ENCODE measurements at places on chromosomes 11 and 22.
A peak's percentile ranks its signal among the peaks of the same experiment; 100 is the strongest.

GRCh38 chr22:48754611-48755058, 1073.0 kb downstream of the BRD1 start:
- no peak for DNase-seq

DNA sequence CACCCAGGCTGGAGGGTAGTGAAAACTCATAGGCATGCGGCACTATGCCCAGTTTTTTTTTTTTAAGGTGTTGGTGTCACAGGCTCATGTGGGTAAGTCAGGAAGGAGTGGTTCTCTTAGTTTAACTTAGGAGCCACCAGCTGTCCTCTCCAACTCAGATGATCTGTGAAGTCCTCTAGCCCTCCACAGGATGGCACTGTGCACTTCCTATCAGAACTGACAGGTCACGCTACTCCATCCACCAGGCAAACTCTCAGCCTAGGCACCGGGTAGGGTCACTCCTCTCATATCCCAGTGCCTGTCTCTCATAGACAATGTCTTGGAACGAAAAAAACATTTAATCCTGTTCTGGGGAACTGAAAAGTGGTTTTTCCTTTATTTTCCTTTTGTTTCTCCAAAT, 16.5 kb downstream of the NAP1L4 start:
- no peak for DNase-seq

DNA sequence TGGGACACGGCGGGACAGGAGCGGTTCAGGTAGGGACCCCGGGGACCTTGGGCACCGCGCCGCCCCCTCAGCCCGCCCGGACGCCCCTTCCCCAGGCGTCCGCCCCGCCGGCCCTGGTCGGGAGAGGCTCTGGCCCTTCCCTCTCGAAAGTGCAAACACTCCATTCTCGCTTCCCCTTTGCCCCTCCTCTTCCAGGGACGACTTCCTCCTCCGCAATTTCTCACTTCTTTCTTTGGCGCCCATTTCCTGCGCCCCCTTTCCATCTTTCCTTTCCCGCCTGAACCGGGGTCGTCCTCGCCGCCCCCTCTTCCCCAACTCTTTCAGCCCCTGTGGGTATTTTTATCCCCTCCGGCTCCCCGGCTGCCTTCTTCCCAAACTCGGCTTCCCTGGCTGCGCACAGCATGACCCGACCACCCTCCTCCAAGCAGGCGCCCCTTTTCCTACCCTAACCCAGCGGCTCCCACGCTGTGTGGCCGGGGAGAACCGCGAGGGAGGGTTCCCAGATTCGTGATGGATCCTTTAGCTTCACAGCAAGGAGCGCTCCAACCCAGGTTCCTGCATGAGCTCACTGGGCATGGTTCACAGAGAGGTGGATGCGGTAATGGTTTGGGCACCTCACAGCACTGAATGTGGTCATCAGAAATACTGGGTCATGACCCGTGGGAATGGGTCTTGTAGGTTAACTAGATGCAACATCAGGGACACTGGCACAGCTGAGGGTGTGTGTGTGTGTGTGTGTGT, 689 bp downstream of the RAB39A start:
- DNase-seq: peak; percentile 65

GRCh38 chr11:70397336-70397982, 870 bp upstream of the CTTN start:
- no peak for DNase-seq

DNA sequence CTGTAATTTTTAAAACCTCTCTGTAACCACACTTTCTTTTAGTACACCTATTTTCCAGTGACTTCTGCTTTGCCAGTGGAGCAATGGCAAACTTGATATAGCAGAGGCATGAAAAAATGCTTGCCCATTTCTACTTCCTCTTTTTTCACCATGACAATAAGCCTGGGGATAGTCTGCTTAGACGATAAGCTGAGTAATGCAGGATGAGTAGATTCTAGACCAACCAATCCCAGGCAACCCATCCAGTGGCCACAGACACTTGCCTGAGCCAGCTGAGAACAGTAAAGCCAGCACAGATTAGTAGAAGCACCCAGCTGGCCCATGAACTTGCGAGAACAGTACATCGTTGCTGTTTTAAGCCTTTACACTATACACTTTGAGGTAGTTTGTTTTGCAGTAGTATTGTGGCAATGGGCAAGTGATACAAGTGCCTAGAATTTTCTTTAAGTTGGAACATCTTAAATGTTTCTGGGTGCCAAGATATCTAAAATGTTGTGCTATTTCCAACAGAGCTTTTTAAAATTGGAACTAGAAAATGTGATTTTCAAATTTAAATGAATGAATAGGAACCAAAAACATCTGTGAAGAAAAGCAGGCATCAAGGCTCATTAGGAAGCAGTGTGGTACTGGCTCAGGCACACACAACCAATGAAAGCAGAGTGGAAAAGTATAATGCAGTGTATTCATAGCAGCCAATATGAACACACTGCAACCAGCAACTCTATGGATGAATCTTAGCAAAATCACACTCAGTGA, 37.7 kb downstream of the DDI1 start:
- DNase-seq: no peak

DNA sequence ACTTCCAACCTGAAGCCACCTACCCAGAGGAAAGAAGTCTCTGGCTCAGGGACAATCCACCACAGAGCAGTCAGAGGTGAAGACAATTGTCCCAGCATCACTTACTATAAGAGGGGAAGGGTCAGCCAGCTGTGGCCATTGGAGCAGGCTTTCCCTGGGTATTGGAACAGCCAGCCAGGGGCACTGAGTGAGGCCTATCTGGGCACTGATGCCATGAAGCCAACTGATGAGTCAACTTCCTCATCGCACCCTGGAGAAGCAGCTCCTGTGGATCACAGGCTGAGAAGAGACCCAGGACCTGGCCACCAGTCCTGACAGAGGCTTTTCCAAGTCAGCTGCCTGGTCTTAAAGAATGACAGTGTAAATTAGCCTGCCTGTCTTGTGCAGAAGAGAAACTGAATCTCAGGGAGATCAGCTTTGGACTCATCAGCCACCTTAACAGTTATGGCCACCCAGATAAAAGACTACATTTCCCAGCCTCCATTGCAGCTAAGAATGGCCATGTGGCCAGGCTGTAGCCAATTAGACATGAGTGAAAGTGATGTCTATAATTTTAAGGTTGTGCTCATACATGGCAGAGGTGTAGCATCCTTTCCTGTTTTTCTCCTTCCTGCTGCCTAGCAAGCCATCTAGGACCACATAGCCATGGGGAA, 19.0 kb downstream of the CHST1 start:
- DNase-seq: peak; percentile 7

DNA sequence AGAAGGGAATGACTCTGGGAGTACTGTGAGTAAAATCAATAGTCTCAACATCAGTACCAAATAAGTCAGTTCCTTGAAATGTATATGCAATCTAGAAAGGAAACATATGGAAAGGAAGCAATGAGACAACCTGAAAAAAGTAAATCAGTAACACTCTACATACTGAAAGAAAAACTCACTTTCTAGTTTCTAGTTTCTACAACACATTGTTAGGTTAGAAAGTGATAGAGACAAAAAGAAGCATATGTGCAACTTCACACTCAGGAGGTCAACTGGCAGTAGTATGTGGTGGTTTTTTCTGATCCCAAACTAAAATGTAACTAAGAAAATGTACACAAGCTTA, 156.5 kb upstream of the SOX6 start:
- no peak for DNase-seq

DNA sequence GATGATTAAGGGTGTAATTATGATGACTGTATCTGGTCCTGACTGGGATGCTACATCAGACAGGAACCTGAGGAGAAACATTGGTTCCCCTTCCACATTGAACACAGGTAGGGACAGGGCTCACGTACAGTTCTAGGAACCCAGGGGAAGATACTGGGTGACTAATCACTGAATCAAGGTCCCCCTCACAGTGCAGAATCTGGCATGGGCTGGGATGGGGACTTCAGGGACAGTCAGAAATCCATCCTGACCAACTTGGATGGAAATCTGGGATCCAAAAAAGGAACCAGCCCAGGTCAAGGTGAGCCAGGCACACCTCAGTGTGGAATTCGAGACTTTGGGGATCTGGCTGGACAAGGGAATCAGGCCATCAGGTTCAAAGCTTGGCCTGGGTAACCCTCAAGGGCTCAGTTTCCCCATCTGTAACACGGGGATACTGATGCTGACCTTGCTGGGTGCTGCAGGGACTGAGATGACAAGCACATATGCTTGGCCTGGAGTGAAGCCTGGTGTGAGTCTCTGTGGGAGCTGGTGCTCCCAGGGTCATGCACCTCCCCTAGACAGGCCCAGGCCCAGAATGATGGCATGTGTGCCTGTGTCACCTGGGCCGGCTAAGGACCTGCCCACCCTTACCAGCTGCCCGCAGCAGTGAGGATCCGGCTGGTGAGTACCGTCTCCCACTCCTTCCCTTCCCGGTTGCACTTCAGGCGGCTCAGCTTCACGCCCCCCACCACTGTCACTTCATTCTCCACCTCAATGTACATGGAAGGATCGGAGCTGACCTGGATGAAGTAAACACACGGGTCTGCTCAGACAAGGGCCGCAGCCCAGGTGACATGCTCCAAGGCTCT, 67.4 kb upstream of the CLTCL1 start:
- no peak for DNase-seq

- no peak for DNase-seq
Observed at GRCh38 chr11:23103416-23103815, 243.1 kb upstream of the CCDC179 start.

DNA sequence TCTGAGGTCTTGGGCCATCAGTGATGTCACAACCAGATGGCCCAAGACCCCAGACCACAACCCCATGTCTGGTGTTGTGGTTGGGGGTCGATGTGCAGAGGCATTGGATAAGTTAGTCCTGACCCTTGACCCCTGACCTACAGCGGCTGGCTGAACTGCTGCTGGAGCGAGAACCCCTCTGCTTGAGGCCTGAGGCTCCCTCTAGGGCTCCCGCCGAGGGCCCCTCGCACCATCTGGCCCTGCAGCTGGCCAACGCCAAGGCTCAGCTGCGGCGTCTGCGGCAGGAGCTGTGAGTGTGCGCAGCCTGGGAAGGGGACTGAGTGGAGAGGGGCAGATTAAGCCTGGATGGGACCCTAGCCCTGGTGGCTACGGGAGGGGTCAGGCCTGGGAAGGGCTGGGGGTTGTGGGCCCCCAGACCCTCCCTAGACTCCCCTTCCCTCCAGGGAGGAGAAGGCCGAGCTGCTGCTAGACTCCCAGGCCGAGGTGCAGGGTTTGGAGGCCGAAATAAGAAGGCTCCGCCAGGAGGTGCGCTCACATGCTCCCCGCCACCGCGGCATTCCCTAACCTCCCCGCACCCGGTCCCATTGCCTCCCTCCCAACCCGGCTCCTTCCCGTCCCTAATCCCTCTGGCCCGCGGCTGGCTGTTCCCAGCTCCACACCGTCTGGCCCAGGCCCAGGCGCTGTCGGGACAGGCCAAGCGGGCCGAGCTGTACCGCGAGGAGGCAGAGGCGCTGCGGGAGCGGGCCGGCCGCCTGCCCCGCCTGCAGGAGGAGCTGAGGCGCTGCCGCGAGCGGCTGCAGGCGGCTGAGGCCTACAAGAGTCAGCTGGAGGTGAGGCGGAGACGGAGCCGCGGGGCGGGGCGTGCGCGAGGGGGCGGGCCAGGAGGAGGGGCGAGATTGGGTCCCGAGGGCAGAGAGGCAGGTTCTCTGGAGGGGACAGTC, 2.1 kb downstream of the CCDC88B start:
- peak; percentile 81 for DNase-seq

- DNase-seq: no peak
Observed at GRCh38 chr11:69360606-69361005, 66.7 kb downstream of the MYEOV start.

DNA sequence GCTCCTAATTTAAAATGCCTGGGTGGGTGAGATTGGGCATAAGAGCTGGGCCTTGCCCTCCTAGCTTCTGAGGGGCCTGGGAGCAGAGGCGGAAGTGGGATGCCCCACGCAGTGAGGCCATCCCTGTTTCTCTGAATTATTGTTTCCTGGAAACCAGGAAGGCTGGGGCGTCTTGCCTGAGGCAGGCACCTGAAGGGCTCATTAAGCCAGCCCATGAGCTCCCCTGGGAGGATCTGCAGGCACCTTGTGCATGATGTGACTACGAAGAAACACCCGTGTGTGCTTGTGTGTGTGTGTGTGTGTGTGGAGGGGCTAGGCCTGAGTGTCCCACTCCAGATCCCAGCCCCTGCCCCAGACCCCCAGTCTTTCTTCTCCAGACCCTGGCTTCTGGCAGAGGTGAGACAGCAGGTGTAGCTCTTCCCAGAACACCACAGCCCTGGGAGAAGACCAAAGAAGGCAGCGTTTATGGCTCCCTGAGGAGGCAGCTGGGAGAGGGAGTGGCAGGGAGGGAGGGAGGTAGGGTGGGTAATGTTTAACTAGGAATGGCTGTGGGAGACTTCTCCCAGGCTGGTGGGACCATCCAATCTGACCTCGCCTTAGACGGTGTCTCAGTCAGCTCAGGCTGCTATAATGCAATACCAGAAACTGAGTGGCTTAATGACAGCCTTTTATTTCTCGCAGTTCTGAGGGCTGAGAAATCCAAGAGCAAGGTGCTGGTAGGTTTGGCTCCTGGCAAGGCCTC, 2.1 kb upstream of the BATF2 start:
- no peak for DNase-seq

Measured in retina (tissue), 1 donor.